Heart left ventricle (tissue), 16 donors: ENCODE measurements at places on chromosomes 13 and 19. TPM values are rescaled to one million over a fixed set of nuclear protein-coding genes. Genes with fewer than 3 reads are reported as not detected.

TSSK6 gene
- 0.57 TPM for polyA plus RNA-seq

GRCh38 chr13:33696530-33696929 is 121.4 kb upstream of the RFC3 start:
- DNase-seq = no peak

DNA sequence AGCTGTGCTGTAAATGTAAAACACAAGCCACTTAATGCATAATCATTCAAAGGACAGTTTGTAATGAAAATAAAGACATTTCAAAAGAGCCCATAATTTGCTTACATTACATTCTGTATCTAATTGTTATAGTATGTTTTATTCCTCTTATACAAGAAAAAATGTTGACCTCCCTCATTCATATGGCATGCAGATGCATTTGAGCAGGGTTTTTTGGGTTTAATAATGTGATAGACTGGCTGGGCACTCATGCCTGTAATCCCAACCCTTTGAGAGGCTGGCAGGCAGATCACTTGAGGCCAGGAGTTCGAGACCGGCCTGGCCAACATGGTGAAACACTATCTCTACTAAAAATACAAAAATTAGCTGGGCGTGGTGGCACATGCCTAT is 11.6 kb upstream of the ARL11 start:
- DNase-seq = no peak

DNA sequence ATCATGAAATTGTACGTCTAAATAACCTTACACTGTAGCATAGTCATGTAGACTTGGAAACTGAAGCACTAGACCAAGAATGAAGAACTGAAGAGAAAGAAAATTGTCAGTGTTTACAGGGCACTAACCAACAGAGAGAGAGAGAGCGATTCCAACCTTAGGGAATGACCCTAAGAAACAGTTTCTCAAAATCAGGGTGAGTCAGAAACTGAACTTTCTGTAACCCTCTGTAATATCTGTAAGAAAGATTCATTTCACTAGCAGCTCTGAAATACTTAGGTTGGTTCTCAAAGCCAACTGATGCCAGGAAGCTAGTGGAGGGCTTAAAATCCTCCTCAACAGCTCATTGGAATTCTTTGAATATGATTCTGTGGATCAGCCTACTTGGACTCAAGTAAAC is 936.9 kb downstream of the EFNB2 start:
- DNase-seq = no peak

DNA sequence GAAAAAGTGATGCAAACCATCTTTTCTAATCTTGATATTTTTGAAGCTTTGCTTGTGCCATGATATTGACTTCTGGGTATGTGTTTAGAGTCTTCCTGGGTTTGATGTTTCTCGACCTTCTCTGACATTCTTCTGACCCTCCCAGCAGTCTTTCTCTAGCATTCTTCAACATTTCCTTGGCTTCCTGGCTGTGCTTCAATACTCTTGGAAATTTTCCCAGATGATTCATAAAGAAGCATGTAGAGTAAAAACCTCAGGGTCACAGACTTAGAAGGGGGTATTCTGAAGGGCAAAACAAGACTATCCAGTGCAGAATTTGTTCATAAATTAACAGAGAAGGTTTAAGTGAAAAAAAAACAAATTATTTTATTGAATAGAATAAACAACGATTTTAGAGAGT is 946.3 kb upstream of the PCDH9 start:
- no peak for DNase-seq

GRCh38 chr13:99686944-99687411 is 185.7 kb downstream of the TM9SF2 start:
- no peak for DNase-seq

ARRDC5 gene
- polyA plus RNA-seq = not detected

- peak; percentile 76 for DNase-seq
Observed at GRCh38 chr19:45526143-45526542, 18.9 kb downstream of the VASP start.

KLF2 gene
- polyA plus RNA-seq = 24.2 TPM

- DNase-seq = no peak
Observed at GRCh38 chr13:99237981-99238662, 20.1 kb downstream of the GPR18 start.

SMIM44 gene
- polyA plus RNA-seq = not detected

TNNT1 gene
- 264 TPM for polyA plus RNA-seq

DNA sequence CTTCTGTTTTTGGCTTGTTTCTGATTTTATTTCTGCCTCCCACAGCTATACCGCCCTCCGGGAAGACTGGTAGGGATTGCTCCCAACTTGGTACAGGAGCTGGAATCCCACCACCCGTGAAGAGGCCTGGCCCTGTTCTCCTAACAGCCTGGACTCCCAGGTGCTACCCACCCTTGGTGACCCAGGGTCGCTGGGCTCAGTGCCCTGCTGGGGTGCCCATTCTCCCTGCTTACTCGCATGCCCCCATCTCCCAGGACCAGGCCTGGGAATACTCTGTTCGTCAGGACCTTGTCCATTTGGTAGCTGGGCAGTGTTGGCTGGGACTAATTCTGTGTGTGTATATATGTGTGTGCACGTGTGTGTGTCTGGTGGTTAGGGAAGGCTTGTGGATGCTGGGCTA is 41.0 kb upstream of the TMTC4 start:
- no peak for DNase-seq

DNA sequence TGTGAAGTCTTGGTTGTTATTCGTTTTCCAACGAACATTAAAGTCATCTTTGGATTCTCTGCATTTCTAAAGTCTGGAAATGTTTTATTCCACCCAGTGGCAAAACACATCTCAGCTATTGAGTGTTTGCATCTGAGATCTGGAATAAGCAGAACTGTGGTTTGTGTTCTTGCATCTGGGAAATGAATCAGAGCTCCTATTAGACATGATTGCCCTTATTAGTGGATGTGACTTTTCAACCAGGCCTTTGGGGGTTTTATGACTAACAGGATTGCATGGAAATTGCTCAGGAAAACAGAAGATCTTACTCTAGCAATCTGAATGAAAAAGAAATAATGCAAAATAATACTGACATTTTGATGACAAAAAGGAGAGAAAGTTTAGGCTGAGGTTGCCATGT is 488.8 kb downstream of the IRS2 start:
- no peak for DNase-seq

DNA sequence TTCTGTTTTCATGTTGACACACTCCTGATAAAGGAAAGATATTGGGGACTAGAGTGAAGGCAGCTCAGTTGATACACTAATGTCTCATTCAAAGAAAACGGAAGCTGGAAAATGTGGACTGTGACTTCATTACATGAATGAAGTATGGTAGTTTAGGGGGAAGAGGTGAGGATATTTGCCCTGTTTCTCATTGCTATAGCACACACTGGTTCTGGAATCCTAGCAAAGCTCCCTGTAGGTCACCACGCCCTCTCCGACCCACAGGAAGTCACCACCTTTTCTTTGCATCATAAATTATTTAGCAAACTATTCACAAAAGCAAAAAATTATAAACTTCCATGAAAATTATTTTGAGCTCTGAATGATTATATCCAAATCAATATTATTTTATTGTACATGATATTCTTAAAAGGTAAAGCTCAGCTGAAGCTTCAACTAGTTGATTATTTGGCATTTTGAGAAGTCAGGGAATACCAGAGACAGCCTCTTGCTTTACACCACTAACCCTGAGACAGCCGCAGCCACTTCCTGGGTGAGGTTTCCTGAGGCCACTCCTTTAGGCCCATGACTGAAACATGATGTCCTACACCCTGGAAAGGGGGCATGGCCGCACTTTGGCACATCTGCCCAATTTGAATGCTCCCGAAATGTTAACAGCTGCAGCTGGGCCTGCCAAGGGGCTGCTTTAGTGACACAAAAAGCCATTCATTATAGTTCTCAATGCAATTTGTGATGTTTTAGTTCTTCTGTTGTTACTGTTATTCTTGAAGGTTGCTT is 50.0 kb upstream of the WDFY2 start:
- DNase-seq = peak; percentile 56

C1QTNF9 gene
- 2.4 TPM for polyA plus RNA-seq

- no peak for DNase-seq
Observed at GRCh38 chr13:96862093-96862492, 132.2 kb downstream of the OXGR1 start.

GRCh38 chr19:3175781-3176714 is 2.5 kb upstream of the S1PR4 start:
- DNase-seq = no peak

DNA sequence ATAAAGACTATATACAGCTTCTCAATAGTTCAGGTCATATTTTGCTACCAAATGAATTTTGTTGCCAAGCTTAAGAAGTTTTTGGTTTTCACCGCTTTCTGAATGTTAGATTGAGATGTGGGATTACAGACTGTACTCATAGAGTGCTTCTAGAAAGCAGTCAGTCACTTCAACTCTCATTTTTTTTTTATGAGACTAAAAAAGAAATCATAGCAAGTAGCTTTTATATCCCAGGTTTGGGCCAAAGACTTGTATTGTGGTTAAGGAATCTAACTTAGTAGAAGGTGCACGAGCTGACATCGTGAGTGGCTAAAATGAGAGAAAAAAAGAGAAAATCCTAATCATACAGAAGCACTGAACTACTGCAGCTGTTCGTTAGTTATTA is 2.2 kb upstream of the USPL1 start:
- DNase-seq = no peak
